Cardiac fibroblast (primary cell): ENCODE measurements at places on chromosomes 12 and 14.
A peak's percentile ranks its signal among the peaks of the same experiment; 100 is the strongest.

- no peak for DNase-seq
Measured at GRCh38 chr14:92959189-92959531, 36.2 kb downstream of the CHGA start.

DNA sequence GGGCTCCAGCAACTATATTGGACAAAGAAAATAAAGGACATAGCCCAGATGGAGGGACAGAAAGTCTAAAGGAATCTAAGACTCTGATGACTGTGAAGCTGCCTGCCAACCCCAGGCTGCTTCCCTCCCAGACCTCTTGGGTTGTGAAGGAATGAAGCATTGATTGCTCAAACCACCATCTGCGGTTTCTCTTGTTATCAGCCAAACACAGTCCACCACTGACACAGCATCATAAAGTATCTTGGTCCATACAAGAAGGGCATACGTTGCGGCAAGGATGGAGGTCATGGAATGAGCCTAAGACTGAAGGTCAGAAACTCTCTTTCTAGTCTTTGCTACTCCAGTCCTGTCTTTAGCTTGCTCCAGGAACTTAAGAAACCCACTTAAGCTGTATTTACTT, 58.5 kb upstream of the PLXNC1 start:
- DNase-seq = peak; percentile 38

DNA sequence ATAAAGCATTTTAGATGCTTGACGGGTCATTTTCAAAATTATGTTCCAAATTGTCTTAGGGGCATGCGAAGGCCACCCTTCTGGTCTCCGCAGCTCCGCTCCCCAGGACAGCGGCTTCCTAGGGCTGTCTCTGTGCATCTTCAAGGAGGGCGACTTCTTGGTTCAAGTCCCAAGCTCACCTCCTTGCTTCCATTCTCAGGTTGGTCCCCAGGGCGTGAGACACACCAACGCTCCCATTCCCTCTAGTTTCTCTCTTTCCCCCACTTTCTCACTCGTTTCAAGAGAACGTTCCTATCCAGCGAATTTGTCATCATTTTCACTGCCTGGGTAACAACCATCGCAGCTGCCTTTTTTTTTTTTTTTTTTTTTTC, 109.4 kb upstream of the CCND2 start:
- DNase-seq = no peak

GRCh38 chr12:11894890-11895289, 175.8 kb upstream of the BCL2L14 start:
- no peak for DNase-seq

- DNase-seq = no peak
Measured at GRCh38 chr12:108846290-108846701, 11.1 kb downstream of the SSH1 start.

GRCh38 chr12:92779902-92780301, 77.1 kb downstream of the PLEKHG7 start:
- peak; percentile 60 for DNase-seq

DNA sequence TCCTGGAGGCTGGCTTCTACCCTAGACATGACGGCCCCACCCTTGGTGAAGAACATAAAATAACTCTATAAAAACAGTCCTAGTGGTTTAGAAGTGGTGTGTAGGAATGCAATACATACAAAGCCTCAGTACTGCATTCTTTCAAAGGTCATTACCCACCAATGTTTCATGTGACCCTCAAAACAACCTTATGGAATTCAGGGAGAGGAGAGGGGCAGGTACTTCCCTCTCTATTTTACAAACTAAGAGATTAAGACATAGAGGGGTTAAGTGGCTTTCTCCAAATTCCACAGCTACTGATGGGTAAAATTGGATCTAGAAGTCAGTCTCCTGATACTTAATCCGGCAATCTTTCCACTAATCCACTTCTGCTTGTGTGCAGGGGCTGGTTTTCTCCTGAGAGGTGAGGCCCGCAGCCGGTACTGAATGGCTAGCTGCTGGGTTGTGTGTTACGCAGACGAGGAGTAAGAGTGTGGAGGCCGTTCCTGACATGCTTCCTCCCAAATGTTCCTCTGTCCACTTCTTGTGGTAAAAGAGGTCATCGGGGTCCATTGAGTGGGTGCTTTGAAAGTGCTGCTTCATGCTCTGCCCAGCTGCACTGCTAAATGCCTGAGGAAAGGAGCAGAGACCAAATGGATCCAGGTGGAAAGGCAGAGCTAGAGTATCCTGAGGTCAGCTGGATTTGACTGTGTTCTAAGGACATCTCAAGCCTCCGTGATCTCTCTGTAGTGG, 16.2 kb downstream of the SLC7A8 start:
- no peak for DNase-seq

DNA sequence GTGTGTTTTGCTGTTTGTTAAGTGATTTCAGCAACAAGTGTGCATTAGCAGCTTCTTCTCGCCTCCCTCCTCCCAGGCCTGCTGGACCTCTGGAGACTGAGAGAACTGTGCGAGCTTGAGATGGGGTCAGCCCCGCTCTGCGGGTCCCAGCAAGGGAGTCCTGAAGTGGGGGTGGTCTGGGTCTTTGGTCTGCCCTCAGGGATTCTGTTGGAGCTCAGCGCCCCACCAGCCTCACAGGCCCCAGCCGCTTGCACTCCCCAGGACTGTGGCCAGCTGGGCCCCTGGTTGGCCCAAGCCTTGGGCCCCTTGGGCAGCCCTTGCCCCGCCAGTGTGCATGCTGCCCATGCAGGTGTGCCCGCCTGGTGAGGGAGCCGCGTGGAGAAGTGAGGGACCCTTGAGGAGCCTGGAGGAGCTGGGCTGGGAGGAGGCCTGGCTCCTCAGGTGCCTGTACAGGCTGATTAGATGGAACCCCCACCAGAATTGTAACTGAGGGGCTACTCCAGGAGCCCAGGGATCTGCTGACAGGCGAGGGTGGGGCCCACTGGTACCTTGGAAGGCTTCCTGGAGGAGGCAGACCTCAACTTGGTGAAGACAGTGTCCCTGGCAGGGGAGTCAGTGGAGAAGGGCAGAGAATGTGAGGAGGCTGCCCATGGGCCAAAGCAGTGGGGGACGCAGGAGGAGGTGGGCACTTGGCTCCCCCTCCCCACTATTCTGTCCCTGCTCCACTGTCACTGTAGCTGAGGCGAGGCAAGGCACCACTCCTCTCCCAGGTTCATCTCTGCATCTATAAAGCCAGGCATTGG, 56.7 kb downstream of the BEGAIN start:
- DNase-seq = no peak

GRCh38 chr12:132153501-132154340, 9.5 kb downstream of the NOC4L start:
- peak; percentile 82 for DNase-seq

- DNase-seq = no peak
Measured at GRCh38 chr12:1346126-1346525, 248.3 kb downstream of the FBXL14 start.

- no peak for DNase-seq
Measured at GRCh38 chr12:18261273-18261672, at the start of gene PIK3C2G. PIK3C2G (plus strand) TSS chr12:18261518; CDS start chr12:18282082, 20,564 bp downstream.

- DNase-seq = no peak
Measured at GRCh38 chr14:48319823-48320222, 644.4 kb upstream of the MDGA2 start.

- peak; percentile 56 for DNase-seq
Measured at GRCh38 chr12:89883630-89884389, 175.2 kb upstream of the ATP2B1 start.

DNA sequence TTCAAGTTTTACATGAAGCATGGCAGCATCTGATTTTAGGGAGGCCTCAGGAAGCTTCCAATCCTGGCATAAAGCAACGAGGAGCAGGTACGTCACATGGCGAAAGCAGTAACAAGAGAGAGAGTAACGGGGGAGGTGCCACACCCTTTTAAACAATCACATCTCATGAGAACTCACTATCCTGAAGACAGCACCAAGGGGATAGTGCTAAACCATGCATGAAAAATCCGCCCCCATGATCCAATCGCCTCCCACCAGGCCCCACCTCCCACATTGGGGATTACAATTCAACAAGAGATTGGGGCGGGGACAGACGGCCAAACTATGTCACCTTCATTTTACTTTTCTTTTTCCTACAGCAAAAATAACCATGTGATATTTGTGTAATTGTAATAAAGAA, 7.2 kb upstream of the MAP3K9 start:
- DNase-seq = no peak

DNA sequence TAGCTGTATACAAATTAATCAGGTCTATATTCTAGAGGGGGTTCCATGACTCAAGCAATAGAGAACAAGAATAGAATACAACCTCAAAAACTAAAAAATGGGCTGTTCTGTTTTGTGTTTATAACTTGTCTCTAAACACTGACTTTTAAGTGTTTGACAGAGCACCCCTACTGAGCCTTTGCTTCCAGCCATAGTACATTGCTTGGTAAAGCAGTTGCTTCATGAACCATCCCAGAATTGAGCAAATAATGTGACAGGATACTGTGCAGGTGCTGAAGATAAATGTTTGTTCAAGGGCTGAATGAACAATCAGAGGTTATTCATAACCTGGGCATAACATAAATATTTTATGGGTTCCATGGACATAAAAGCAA, 11.5 kb downstream of the SPTSSA start:
- no peak for DNase-seq

DNA sequence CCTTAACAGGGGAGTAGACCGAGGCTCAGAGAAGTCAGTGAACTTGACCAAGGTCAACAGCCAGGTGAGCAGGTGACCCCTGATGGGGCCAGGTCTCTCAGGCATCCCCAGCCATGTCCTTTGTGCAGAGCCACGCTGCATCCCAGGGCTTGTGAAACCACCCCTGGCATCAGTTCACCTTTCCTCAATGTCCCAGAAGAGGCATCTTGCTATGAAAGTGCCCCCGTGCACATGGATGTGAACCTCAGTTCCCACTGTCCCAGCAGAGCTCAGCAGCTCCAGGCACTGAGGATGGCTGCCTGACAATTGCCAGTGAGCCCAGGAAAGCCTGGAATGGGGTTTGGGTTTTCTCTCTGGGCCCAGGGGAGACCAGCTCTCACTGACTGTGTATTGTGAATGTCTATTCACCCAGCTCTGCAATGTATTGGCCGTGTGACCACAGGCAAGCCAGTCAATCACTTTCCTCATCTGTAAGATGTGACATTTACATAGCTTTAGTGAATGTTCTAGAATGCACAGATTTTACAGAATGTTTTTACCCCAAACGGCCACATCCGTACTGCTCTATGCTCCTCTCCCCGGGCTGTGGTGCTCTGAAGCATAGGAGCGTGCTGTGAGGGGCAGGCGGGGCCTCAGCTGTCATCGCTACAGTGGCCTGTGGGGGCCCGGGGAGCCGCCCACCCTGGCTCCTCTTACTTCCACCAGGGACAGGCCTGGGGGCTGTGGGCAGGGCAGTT, 4.9 kb downstream of the CACNA2D4 start:
- DNase-seq = no peak

GRCh38 chr14:55425091-55425490, 13.5 kb upstream of the ATG14 start:
- peak; percentile 8 for DNase-seq

DNA sequence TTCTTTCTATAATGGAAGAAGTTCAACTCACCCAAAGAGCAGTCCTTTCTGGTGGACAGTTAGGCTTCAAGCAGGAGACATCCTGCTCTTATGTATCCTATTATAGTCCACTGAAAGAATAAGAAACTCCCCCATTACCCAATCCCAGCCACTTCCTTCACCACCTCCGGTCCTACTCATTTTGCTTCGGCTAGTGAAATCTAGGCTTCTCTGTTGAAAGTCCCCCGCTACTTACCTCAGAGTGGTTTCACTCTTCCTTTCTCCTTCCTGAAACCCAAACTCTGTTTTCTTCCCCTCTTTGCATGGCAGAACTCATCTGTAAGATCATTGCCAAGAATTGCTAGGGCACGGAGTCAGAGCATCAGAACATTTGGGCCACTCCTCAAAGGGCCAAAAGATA, at the start of gene GPR84:
TSS of gene GPR84 (minus strand) at position 74 of the 400 bp plus-strand sequence. CDS start 635 bp downstream, outside the sequence.
- DNase-seq = peak; percentile 49

- DNase-seq = peak; percentile 22
Measured at GRCh38 chr14:57209561-57209960, 59.1 kb downstream of the EXOC5 start.

- no peak for DNase-seq
Measured at GRCh38 chr14:55336691-55337090, 65.5 kb downstream of the FBXO34 start.

- no peak for DNase-seq
Measured at GRCh38 chr12:42932936-42933335, 343.4 kb upstream of the PRICKLE1 start.

- DNase-seq = no peak
Measured at GRCh38 chr12:18629916-18630315, 107.9 kb downstream of the PLCZ1 start.

GRCh38 chr12:104571328-104571727, 114.6 kb downstream of the CHST11 start:
- no peak for DNase-seq

- peak; percentile 77 for DNase-seq
Measured at GRCh38 chr12:54404061-54405004, 14.7 kb downstream of the ITGA5 start.

DNA sequence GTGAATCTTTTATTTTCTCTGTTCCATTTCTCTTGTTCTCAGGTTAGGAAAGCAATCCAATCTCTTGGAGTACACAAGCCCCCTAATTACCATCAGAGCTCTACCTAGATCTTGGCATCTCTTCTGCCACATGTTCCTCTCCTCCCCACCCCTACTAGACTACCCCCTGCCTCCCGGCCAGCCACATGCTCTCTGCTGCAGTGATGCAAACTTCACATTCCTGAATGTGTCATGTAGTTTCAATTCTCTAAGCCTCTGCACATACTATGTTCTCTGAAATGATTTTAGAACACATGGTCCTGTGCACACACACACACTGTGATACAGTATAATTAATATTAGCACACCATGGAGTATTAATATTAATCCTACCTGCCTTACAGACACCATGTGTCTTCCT, 104.6 kb downstream of the EFCAB11 start:
- peak; percentile 61 for DNase-seq

DNA sequence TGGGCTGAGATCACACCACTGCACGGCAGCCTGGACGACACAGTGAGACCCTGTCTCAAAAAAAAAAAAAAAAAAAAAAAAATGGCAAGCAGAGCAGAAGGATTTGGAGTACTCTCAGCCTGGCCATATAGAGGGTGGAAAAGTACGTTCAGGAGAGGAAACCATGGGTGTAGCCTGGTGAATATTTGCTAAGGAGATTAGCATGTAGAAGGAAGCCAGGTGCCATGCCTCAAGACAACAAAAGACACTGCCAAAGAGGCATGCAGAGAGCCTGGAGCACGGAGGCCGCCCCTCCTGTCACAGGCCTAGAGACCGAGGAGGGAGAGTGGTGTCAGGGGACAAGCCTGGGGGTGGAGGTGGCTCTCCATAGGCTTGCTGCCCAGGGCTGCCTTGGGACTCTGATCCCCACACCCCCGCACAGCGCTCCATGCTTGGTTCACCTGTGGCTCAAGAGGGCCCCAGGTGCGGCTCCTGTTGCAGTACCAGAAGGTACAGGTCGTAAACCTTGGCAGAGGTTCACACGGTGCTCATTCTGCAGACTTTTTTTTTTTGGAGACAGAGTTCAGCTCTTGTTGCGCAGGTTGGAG, 27.9 kb upstream of the DEGS2 start:
- DNase-seq = no peak

DNA sequence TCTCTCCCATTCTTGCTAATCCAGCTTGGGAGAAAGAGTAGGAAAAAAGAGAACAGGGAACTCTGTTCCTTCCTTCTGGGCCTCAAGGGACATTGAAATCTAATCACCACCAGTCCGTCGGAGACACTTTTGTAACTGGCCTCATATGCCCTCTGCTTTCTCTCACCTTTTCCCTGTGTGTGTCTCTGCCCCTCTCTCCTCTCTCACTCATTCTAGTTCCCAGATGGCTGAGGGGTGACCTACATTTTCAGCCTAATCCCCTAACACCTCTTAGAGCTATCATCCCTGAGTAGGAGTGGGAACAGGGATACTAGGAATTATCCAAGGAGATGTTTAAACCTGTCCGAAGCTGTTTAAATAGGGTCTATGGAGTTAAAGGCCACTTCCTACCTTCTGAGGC, 8.9 kb upstream of the PCK2 start:
- DNase-seq = no peak
